ENCODE measurements at places on chromosomes 7 and 10. TPM values are rescaled to one million over a fixed set of nuclear protein-coding genes. Genes with fewer than 3 reads are reported as not detected.

- no peak for DNase-seq
These were observed 36.2 kb downstream of the GOT1 start for GRCh38 chr10:99394256-99394655.

GRCh38 chr7:46576950-46577349, 655.9 kb upstream of the IGFBP3 start:
- no peak for DNase-seq

Gene NEURL1
- total RNA-seq, result not detected

DNA sequence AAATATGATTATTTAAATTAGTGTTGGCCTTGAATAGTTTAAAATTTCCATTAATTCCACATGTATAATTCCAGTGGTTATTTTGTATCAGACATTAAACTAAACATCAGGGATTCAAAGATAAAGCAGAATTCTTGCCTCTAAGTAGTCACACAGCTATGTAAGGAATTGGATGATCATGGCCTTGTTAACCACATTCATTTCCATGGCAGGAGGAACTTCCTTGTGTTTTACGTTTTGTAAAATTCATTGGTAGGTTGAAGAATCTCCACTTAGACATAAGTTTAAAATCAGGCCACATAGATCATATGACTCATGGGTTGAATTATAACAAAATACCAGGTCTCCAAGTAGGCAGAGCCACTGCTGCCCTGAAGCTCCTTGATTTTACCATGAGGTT, 289.7 kb downstream of the PLXDC2 start:
- DNase-seq, result no peak

Gene TMEM229A
- total RNA-seq, result not detected

DNA sequence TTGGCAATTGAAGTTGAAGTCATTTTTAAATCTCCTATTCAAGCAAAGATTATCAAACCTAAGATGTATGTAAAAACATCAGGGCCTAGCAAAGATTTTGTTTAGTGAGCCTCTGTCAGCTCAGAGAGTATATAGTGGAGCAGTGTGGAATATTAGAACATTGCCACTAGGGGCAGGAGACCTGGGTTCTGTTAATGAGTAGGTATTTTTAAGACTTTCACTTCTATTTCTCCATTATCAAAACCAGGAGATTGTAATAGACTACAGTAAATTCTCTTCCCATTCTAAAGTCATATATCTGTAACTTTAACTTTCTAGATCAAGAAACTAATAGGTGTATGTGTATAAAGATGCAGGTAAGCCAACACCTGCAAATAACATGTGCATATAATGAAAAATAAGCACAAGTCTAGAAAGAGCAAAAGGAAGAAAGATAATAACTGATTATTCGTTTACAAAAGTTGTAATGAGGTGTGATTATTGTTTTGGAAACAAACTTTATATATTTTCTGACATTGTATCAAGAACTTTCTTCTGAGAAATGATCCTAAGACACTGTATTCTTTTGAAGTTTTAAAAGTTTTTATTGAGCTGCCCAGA, 64.4 kb downstream of the KCND2 start:
- DNase-seq, result peak; percentile 3

DNA sequence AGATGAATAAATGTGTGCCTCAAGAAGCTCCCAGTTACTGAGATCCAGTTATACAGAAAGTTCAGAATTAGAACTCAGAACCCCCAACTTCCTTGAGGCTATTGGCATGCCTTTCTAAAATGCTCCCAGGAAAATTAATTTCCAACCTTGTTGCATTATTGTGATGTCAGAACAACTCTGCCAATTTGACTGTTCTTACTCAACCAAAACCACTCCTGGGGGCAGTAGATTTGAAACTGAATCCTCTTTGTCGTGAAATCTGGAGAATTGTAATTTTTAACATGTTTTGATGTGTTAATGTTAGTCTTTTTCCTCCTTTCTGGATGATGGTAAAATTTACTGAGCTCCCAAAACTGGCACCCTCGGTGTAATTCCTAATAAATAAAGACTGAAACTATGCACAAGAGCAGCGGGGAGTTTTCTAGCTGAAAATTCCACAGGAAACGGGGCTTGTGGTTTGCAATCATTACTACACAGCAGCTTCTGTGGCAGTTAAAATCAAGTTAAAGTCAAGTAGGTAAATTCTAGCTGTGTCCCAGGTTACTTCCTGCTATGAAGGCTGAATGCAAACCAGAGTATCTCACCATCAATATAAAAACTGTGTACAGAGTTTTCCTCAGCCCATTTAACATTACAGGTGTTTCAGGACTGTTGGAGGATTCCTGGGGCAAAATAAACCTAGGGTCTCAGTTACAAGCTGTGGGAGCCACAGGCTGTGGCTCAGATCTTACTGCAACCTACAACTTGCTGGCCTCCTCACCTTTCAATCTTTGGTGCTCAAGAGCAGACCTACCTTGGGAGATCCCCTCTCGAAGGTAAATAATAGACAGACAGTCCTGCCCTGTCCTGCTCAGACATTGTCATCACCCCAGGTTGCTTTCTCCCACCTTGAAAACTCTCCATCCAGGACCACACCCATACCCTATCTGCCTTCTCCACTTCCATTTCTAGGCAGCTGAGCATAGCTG, 156.3 kb upstream of the KMT2E start:
- no peak for DNase-seq

DNA sequence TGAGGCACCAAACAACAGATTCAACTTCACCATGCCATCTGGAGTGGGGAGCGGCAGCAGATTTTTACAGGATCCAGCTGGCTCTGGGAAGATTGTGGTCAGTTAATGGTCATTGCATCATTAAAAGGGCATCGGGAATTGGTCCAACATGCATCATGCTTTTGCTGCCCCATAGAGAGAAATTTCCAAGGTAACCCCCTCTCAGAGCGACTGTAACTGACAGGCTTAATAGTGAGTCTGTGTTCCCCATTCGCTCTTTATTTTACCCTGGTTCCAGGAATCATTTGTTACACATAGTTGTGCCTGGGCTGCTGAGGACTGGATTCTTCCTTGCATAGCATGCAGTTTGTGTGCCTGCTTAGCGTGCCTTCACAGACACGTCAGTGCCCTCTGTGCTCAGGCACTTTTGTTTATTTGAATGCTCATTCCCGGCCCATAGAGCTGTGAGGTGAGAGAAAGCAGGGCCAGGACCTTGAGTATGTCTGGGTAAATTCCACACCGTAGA, 49.9 kb downstream of the CDHR3 start:
- peak; percentile 96 for DNase-seq

All from RPMI7951 (cell line).